ENCODE measurements at places on chromosomes 11 and 22. TPM values are rescaled to one million over a fixed set of nuclear protein-coding genes. Genes with fewer than 3 reads are reported as not detected.

DNA sequence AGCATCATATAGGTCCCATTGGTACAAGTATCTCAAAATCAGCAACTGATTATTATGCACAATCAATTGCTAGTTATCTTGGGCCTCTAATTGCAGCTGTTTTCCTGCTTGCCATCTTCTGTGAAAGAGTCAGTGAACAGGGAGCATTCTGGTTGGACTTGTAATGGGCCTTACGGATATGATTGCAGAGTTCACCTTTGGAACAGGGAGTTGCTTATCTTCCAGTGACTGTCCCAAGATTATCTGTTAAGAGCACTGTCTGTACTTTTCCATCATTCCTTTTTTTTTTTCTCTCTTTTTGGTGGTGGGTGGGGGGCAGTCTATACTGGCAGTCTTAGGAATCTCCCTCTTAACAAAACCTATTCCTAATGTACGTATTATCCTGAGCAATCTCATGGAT, 17.8 kb downstream of the OR8G5 start:
- no peak for DNase-seq

DNA sequence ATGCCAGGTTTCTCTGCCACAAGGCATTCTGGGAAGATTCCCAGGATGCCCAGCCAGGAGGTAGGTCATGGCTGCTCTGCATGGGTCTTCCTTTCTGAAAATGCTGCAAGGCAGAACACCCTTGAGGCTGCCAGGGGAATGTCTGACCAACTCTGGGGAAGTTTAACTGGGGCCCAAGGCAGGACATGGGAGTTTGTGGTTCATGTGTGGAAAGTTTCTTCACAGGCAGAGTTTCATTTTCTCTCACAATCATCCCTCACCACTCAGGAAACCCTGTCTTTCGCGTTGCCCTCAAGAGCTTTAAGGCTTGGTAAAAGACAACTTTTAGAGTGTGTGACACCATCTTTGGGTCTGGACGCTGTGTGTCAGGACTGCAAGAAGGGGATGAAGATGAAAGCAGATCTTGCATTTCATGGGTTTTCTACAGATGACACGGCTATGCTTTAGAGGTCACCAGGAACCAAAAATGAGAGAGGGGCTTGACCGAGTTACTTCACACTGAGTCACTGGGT, 133.5 kb downstream of the CD44 start:
- no peak for DNase-seq

DNA sequence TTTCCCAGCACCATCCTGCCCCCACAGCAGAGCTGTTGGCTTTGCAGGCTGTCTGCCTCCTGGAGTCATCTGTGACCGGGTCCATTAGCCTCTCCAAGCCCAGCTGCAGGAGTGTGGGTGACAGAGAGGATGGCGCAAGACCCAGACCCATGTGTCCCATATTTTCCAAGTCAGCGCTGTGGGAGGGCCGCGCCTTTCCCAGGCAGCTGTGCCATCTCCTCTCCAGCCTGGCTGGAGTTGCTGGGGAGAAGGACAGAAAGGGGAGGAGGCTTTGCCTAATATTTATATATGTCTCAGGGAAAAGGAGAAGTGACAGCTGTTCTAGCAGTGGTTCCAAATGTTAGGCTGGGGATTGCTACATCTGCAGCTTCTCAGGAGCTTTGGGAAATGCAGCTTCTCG, 15.7 kb downstream of the DTX4 start:
- DNase-seq: peak; percentile 68

- no peak for DNase-seq
Observed at GRCh38 chr22:31323578-31324550, 22.3 kb downstream of the PATZ1 start.

- DNase-seq: no peak
Observed at GRCh38 chr11:110219006-110219785, 77.2 kb downstream of the RDX start.

DNA sequence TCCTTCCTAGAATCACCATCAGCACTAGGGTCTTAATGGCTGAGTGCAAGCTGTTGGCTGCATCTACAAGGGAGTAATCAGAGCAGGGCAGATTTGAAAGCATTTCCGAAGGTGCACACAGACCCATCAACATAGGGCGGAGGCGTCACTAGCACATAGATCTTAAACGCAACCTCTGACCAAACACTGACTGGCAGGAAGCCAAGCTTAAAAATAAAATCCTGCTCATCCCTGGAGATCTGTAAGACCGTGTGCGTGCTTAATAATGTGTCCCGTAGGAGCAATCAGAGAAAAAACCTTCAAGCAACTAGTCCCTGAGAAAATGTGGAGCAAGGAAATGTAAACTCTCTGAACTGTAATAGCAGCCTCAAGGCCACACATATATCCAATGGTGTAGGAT, 470.5 kb downstream of the ETS1 start:
- DNase-seq: no peak

- no peak for DNase-seq
Observed at GRCh38 chr11:10444725-10445315, 10.2 kb upstream of the AMPD3 start.

GRCh38 chr11:15204711-15205110, 90.0 kb downstream of the INSC start:
- DNase-seq: no peak

DNA sequence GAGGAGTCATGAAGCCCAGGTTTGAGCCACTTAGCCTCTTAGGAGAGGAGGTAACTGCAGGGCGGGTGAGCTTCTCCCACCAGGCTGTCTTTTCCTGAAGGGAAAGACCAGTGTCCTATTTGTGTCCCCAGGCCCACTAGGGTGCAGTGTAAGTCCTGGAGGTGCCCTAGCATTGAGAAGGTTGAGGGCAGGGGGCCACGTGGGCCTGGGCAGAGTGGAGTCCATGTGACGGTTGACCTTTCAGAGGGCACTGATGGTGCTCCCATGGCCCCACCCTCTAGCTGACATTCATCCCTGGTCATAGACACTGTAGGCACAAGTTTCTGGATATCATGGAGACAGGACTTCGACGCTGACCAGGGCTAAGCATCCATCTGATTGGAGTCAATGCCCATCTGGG, 44.1 kb upstream of the TP53I11 start:
- no peak for DNase-seq

DNA sequence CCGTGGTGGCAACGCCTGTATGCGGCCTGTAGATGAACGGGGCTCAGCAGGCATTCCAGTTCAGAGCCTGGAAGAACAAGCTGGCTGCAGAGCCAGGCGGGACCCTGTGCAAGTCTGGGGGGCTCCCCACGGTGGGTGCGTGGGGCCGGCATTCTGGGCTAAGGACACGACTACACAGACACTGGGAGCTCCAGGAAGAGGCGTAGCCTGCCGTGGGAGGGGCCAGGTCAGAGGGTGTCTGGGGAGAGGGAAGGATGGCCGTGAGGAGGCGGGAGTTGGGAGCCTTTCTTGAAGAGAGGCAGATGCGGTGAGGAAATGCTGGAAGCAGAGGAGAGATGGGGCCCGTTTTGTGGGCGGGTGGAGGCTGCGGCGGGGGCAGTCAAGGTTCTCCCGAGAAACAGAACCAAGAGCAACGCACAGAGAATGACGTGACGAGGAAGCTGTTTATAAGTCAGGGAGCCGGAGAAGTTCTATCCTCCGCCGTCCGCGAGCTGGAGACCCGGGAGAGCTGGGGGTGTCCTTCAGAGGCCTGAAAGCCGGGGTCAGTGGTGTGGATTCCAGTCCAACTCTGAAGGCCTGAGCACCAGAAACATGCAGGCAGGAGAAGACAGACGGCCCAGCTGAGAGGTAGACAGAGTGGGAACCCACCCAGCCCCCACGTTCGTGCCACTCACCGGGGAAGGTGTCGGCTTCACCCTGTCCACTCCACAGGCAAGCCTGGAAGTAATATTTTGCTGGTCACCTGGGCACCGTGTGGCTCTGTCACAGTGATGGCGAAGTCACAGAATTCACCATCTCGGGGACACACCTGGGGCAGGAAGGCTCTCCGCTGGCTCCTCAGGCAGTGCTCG, 529.6 kb downstream of the BRD1 start:
- DNase-seq: peak; percentile 70

- DNase-seq: no peak
Observed at GRCh38 chr11:117876341-117877119, at the start of gene FXYD6. Gene FXYD6, minus strand, starts transcription at chr11:117876658. Its CDS starts 33,882 bp downstream, at chr11:117842776.

DNA sequence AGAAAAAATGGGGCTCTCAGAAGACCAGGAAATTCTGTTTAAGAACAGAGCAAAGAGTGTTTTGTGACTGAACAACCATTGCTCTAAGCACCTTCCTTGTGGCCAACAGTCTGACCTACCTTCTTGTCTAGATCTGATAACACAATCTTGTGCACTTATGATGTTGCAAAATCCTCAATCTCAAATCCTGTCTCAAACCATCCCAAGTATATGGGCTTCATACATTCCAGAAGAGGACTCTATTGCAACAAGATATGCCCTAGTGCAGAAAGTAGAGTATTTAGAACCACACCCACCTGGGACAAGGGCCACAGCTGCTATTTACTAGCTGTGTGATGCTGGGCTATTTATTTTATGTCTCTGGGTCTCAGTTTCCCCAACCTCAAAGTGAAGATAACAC, 27.1 kb downstream of the RASSF10 start:
- DNase-seq: no peak

- DNase-seq: no peak
Observed at GRCh38 chr11:7536100-7536499, 22.3 kb downstream of the PPFIBP2 start.

GRCh38 chr11:76629853-76630599, 40.5 kb downstream of the LRRC32 start:
- peak; percentile 86 for DNase-seq

DNA sequence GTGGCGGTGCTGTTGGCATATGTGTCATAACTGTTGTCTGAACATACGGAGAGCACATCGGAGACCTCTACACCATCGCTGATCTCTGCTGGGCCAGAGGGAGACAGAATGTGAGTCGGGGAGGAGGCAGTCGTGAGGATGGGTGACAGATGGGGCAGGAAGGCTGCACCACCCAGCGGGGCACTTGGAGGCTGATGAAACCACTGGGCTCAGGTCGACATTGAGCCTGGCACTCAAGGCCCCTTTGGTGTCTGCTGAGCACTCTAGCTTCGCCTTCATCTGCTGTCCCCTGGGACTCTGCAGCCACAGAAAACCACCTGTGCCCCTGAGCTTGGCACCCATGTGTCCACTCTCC, 2.5 kb upstream of the KLHL35 start:
- DNase-seq: no peak

The KCNJ1 gene
- not detected for polyA plus RNA-seq

The POTEH gene
- polyA plus RNA-seq: not detected

The UPK3A gene
- not detected for polyA plus RNA-seq

The NFRKB gene
- 11.4 TPM for polyA plus RNA-seq

The YWHAH gene
- 179 TPM for polyA plus RNA-seq

The LRRN4CL gene
- 0.10 TPM for polyA plus RNA-seq

The VSIG2 gene
- 1.9 TPM for polyA plus RNA-seq

The MOGAT2 gene
- 0.15 TPM for polyA plus RNA-seq

The KCNA4 gene
- polyA plus RNA-seq: not detected
